Eye (tissue), 1 donor: ENCODE measurements at places on chromosomes 11 and 22.

GRCh38 chr22:42385696-42386095 is 46.5 kb downstream of the NFAM1 start:
- no peak for DNase-seq

DNA sequence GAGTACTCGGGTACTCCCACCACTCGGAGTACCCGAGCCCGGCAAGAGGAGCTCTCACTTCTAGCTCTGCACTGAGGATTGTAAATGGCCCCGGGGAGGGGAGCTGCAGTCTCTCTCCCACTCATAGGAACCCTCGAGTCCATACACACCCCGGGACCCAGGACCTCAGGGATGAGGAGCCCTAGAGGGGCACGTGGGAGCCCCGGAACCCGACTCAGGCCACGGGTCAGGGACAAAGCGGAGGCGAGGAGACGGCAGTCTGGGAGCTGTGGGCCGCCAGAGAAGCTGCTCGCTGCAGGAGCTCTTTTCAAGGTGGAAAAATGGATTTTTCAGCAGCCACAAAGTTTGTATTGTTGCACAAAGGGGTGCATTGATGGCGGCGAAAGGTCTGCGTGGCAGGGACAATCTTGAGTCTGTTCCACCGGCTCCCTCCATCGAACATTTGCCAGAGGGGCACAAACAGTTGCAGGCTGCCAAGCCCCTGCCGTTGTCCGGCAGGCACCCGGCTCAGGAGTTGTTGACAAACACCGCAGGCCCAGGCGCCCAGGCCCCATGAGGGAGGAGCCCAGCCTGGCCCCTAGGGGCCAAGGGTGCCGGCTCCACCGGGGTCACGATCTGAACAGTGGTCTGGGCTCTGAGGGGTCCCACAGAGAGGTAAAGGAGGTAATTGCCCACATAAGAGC is 5.7 kb upstream of the FLI1 start:
- DNase-seq: peak; percentile 21

DNA sequence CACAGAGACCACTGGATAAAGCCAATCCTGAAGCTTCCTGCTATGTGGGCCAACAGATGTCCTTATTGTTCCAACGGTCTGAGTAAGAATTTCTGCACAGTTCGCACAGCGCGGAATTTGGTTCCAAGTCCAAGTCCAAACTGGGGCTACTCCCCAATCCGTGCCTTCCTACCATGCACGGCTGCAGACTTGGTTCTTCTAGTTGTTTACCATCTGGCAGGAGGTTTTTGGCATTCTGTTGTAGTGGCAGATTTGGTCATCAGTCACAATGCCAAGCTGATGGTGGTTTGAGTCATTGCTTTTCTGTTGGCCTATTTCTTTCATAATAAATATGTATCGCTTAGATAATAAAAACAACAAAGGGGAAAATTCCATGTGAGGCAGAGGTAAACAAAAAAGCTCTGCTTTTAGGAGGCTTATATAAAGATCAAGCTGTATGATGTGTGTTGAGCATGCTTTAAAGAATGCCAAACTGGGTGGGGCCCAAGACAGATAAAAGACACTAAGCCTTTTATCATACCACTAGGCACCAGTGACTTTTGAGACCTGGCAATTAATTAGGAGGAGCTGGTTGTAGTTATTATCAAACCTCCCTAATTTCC is 52.5 kb upstream of the SYN3 start:
- no peak for DNase-seq

DNA sequence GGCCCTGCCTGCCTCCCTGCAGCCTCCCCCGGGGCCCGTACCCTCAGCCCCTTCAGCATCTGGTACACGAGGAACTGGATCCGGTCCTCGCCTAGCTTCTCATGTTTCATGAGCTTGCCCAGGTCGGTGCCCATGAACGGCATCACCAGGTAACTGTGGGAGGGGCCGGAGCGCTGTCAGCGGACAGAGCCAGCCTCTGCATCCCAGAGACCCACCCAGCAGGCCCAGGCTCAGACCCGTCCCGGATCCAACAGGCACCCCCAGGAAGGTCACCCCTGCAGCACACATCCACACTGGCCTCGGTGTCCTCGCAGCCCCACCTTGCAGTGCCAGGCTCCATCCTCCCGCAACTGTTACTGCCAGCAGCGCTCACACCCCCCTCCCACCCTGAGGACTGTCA is 4.4 kb downstream of the MAPK12 start:
- no peak for DNase-seq

DNA sequence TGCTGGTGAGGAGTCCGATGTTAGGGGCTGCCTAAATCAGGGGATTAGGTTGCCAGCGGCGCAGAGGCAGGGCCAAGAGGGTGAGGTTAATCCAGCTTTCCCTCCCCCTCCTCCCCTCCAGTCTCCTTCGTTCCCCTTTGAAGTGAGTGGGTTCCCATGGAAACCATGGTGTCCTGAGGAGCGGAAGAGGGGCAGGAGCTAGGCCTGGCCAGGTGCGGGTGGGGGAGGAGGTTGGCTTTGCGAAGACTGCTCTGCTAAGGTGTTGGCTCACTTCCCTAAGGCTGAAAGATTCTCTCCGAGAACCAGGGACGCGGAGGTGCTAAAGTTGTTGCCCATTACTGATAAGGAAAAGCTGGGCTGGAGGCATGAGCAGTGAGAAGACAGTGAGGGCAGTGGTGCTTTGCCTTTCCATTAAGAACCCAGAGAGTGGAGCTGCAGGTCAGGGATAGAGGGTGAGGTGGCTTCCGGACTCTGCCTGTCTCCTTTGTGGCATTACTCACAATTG is 124.6 kb downstream of the FEZ1 start:
- peak; percentile 77 for DNase-seq

DNA sequence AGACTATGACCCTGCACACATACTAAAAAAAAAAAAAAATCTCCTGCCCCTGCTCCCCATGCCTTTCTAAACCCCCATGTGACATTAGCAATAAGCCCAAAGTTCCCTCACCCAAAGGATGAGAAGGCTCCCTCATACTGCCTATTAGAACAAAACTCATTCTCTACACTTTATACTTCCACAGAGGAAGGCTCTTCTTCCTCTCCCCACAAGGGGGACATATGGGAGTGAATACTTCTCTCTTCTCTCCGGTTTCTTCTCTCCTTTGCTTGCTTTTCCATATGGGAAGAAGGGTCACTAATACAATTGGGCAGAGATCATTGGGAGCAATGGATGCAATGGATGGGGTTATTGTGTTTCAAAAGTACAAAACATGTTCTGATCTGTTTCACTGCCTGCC is 3.3 kb downstream of the OR52L1 start:
- no peak for DNase-seq

GRCh38 chr22:40050258-40050657 is 55.5 kb downstream of the FAM83F start:
- DNase-seq: no peak

- no peak for DNase-seq
Observed at GRCh38 chr22:41171996-41172395, 33.1 kb upstream of the L3MBTL2 start.

DNA sequence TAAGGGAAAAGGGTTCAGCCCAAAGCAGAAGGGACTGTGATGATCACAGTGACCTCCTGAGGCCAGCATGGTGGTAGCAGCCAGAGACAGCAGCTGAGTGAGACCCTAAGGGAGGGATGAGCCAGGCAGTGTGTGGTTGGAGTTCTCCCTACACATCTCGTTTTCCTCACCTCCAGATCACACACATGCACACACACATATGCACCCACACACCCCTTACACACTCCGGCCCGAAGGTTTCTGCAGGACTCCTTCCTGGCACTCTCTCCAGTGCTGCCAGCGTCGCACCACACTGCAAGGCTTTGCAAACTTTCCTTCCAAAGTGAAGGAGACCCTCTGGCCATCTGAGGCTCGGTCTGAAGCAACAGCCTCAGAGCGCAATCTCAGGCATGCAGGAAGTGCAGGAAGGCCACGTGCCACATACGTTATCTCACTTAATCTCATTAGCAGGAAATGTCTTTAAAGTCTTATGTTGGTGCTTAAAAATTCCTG is 26.9 kb upstream of the TP53I11 start:
- DNase-seq: no peak

GRCh38 chr11:85603220-85603619 is 23.9 kb downstream of the DLG2 start:
- no peak for DNase-seq

- DNase-seq: no peak
Observed at GRCh38 chr22:27801202-27801615, 347 bp downstream of the MN1 start.

DNA sequence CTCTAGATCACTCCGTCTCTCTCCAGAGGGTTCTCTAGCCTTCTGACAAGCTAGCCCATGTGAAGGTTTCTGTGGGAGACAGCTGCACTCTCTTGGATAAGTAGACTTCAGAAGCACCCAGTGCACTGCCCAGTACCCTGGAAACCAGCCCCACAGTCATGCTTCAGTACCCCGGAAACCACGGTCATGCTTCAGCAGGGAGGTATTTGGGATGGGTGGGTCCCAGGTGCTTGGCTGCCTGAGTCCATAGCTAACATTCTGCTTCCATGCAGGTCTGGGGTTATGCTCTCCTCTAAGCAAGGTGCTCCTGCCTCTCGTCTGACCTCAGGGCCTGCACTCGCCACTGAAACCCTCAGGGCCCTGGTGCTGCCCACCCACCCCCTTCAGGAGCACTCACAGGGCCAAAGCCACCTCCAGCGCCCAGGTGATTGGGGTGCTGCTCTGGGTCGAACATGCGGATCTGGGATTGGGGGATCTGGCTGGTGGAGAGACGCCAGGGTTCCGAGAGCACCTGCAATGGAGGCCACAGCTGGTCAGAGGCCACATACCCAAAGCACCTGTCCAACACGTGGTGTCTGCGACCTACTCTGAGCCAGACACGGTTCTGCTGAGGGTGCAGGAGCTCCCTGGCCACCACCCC is 7.3 kb upstream of the SYCE3 start:
- DNase-seq: no peak

DNA sequence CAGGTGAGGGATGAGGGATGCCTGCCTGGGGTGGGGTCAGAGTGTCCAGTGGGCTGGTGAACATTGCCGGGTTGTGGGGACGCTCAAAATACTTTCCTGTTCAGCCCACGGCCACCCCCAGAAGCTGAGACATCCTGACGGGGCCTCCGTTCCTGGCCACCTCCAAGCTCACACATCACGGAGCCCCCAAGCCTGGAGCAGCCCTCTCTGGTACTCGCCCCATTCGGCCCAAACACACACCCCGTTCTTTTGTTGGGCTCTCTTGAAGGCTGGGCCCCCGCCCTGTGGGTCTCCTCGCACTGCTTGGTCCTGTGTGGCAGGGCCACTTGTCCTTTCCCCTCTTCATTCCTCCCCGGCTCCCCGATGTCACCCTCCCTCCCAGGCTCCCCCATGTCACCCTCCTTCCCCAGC is 442.6 kb downstream of the TBC1D22A start:
- DNase-seq: no peak

DNA sequence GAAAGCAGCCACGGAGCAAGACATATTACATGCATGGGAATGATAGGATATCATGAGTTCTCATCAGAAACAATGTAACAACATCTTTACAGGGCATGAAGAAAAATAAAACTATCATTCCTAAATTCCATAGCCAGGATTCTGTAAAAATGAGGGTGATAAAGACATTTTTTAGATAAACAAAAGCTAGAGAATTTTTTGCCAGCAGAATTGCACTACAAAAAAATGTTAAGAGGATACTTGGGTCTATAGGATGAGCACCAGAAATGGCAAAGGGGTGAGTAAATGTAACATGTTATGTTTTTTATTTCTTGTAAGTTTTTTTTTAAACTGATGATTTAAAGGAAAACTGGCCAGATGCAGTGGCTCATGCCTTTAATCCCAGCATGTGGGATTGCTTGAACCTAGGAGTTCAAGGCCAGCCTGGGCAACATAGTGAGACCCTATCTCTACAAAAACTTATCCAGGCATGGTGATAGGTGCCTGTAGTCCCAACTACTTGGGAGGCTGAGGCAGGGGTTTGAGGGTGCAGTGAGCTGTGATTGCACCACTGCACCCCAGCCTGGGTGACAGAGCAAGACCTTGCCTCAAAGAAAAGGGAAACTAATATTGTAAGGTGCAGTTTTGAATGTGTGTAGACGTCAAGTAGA is 33.2 kb downstream of the TBX1 start:
- DNase-seq: no peak

DNA sequence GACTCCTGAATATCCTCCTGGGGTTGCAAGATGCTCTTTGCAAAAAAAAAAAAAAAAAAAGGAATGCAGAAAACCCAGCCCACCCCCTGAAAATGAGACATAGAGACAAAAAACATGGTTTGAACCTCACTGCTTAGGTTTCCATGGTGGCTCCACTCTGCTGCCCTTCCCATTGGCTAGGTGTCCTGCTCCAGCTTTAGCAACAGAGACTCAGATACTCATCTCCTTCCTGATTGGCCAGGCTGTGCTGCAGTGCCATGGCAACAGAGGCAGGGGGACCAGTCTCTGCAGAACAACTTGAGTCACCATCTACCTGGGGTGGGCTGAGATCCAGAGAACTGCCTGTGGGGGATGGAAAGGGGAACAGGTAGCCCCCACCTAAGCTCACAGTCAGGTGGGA is 17.4 kb upstream of the YWHAH start:
- peak; percentile 43 for DNase-seq

- no peak for DNase-seq
Observed at GRCh38 chr11:35112846-35113105, 26.2 kb upstream of the CD44 start.

GRCh38 chr11:1342946-1343345 is 33.5 kb upstream of the TOLLIP start:
- DNase-seq: no peak

DNA sequence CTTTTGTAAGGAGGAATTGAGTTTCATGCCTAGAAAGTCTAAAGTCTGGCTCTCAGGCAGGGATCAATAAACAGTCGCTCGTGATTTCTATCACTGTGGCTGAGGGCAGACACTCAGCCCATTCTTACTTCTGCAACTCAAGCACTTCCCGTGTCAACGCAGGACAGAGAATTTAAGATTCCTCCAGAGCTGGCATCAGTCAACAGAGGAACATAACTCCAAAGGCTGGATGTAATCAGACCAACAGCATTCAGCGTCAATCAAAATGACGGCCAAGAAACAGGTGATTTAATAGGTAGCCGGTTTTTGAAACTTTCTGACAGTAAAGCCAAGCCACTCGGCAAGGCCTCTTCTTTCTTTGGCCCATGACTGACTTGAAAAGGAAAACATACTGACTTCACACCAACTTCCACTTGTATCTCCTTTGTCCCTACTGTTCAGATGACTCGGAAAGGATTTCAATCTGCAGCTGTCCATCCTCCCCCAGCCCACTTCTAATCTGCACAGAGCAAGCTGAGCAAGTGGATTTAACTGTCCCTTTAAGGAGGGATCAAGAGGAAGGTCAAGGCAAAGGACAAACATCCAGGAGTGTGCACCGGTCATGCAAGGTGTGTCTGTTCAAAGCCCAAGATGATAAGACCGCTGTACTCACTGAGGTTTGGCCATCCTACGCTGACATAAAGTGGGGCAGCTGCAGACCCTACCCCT is 9.5 kb downstream of the VPS37C start:
- peak; percentile 10 for DNase-seq

- peak; percentile 67 for DNase-seq
Observed at GRCh38 chr22:44341431-44342346, 28.9 kb upstream of the SHISAL1 start.

DNA sequence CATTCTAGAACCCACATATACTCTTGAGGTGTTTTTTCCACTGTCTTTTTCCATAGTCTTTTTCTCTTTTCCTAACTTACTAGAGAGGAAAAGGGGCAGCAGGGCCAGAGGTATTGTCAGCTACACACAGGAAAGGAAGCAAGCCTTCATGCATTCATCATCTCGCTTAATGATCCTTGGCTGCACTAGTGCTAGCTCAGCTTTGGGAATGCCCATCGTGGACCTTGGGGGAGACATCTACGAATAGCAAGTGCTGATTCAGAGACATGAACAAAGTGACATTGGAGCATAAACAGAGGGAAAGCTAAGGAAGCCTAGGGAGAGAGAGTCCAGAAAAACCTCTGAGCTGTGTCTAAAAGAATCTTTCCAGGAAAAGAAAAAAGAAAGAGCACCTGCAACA is 466.3 kb upstream of the ARHGAP42 start:
- no peak for DNase-seq

- DNase-seq: no peak
Observed at GRCh38 chr11:83643115-83643514, 356.9 kb upstream of the CCDC90B start.
